ENCODE measurements at places on chromosomes 6 and 20.

DNA sequence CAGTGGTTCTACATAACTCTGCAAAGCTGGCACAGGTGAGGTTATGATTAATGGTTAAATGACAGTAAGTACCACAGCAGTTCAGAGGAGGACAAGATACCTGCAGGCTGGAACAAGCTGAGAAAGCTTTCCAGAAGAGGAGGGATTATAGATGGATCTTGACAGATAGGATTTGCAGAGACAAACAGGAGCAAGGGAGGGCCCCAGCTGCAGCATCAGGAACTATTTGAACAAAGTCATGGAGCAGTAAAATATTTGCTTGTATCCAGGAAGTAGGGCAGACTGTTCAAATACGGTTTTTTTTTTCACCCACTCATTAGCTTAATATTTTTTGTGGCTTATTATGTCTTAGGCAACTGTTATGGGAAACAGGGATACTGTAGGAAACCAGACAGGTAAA is 144.4 kb upstream of the MAN1A1 start:
- DNase-seq: peak; percentile 87

DNA sequence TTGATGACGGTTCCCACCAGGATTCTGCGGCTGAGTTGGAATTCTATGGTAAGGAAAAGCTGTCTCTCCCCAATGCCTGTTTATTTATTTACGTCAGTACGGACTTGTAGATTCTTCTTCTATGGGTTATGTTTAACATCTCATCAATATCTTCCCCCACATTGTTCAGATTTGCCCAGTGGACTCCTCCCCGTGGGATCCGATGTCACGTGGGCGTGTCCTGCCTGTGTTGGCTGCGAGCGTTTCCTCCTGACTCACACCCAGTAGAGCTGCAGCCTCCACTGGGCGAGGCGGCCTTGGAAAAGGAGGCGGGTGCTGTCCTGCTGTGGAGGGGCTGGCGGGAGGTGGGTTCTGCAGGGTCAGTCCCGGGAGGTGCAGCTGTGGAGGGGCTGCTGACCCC is 46.8 kb upstream of the SLCO4A1 start:
- DNase-seq: no peak

GRCh38 chr6:53179961-53180651 is 31.5 kb upstream of the GCM1 start:
- no peak for DNase-seq

DNA sequence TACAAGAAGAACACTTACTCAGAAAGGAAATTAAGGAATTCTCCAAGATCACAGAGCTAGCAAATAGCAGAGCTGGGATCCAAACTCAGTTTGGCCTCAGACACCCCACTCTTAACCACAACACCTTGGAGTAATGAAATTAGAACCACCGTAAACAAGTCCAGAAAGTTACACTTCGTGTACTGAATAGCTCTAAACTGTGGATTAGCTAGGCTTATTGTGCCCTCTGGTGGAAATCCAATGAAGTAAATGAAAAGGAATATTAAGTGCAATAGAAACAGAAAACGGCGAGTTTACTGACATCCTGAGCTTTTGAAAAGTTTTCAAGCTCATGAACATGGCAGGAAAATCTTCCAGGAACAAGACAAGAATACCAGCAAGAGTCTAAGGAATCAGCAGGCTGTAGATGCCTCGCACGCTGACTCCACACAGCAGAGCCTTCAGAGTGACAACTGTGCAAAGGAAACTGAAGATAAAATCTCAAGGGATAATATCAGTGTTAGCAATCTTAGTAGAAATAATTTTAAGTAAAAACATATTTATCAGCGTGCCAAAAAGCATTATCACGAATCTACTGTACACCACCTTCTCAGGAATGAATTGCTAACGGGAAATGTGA is 34.6 kb downstream of the FBXO5 start:
- DNase-seq: peak; percentile 49

DNA sequence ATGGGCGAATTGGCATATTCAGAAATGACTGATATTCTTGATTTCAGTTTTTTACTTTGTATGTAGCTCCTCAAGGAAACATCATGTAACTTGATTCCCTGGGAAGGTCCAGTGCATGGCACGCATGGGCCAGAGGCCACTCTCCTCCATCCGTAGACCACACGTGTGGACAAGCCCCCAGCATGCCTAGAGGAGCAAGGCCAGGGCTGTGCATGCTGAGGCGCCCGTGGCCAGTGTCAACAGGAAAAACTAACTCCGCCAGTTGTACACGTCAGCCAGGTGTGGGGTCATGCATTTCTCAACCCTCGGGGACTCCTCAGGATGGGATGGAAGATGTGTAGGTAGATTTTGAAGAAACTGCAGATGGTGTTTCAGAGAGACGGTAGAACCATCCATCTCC is 37.8 kb upstream of the CD93 start:
- DNase-seq: no peak

- peak; percentile 30 for DNase-seq
Observed at GRCh38 chr6:114007516-114007915, 36.6 kb upstream of the HDAC2 start.

Data from NCI-H526 (cell line).